ENCODE measurements at places on chromosomes 6 and 20.

- no peak for DNase-seq
These were observed 17.9 kb downstream of the AHI1 start for GRCh38 chr6:135479601-135480000.

DNA sequence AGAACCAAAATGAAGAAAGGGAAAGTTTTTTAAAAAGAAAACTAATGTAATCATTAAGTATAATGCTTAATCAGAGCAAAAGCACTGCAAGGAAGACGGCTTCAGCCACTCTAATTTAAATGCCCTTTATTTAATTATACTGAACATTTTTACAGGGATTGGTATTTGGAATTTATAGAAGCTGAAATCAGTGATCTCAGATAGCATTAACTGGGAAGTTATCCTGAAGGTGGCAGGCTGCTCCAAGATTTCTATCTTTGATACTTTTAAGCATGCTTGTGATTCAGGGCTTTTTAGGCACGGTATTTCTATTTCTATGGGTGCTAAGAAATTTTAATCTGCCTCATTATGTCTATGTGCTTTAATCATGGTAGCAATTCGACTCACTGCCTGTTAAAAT, 1.3 kb upstream of the NDUFAF4 start:
- DNase-seq: peak; percentile 43

- no peak for DNase-seq
These were observed 24.8 kb downstream of the SUN5 start for GRCh38 chr20:32979201-32979998.

DNA sequence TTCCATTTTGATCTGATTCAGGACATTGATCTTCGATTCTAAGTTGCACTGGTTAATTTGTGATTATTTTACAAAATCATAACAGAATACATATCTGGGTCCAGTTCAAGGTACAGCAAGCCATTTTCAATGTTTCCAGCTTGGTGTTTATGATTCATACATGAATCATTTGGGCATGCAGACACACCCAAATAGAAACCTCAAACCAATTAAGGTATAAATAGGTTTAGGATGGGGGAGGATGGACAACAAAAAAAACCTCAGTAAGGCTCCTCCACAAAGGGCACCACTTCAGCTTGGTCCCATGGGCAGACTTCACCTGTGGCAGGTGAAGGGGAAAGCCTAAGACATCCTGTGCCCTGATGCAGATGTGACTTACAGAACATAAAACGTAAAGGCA, 192.7 kb downstream of the KHDC1L start:
- DNase-seq: no peak

DNA sequence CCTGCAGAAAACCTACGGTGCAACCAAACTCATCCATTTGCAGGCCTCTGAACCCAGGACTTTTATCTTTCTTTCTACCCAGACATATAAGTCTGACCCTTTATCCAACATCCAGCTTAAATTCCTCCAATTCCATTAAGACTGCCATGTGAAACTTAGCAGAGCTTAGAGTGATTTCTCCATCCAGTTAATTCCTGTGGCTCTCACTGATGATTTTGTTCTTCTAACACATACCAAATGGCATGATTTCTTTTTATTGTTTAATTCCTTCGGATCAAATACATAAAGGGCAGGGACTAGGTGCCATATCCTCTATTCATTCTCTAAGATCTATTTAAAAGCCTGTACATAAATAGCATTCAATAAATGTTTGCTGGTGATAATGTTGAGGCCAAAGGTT, 92.9 kb downstream of the TASP1 start:
- peak; percentile 40 for DNase-seq

DNA sequence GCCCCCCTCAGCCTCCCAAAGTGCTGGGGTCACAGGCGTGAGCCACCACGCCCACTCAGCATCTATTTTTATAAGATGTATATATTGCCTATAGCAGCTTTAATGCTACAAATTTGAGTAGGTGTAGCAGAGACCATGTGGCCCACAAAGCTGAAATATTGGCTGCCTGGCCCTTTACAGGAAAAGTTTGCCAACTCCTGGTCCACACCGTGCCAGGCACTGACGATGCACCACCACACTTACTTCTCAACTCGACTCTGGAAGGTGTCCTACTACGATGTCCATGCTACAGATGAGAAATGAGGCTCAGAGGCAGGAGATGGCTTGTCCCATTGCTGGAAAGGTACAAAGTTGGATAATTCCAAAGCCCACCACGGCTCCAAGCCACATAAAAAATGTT, 17.2 kb upstream of the SRSF6 start:
- no peak for DNase-seq

- DNase-seq: peak; percentile 74
These were observed 315.4 kb upstream of the CDYL start for GRCh38 chr6:4460586-4461475.

DNA sequence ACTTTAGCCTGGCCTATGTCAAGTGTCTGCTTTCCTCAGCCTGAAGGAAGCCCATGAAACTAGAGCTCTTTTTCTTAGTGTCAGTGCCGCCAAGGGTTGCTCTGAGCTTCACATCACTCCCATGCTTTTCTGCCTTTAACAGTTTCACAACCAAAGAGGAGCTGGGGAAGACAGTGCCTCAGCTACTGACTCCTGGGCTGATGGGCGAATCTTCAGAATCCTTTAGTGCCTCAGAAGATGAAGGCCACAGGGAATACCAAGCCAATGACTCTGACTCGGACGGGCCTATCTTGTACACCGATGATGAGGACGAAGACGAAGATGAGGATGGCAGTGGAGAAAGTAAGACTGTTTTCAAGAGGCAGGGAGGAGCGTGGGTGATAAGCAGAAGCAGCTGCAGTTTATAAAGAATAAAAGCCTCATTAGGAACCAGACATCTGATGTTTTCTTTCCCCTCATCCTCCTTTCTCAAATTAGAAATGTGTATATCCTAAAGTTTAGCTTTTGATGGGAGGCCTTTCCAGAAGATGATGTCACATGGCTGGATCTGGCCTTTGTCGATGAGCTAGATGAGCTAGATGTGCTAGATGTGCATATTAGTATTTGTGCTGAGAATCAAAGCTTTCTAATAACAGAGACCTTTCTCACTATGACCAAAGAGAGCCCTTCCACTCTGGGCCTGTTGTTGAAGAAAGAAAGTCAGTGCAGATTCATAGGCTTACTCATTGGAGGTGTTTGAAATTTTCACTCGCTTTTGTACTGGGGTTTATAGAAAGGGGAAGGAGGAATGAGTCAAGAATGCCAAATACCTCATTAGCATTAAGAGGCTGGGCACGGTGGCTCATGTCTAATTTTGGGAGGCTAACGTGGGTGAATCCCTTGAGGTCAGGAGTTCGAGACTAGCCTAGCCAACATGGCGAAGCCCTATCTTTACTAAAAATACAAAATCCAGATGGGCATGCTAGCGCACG, 70.7 kb upstream of the LTV1 start:
- no peak for DNase-seq

DNA sequence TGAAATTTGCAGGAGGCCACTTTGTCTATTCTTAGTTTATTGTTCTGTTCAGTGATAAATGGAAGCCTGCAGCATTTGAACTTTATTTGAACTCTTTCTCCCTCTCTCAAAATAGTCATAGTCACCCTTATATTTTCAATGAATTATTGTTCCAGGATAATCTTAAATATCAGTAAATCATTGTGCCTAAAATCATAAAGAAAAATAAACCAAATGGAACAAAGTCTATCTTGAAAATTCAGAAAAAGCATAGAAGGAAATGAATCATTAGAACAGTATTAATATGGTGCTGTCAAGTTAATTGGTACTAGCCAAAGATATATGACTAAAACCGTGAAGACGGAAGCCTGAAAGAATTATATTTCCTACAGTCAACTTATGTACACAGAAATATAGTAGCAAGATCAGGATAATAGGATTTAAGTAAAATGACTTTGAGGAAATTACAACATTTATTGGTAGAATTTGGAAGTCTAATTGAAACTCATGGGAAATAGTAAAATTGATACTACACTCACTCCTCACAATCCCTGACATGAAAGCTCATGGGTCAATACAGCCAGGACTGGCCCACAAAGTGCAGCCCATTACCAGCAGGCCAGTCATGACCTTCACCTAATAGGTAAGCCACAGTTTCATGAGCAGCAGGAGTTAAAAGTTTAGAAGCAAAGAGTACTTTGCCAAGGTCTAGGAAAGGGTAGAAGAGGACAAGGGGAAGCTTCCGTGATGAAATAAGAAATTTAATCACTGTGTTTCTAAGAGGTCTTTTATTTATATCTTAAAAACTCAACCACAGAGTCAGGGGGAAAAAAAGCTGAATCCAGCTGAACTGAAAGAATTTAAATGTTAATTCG, 119.9 kb upstream of the ENPP5 start:
- no peak for DNase-seq

DNA sequence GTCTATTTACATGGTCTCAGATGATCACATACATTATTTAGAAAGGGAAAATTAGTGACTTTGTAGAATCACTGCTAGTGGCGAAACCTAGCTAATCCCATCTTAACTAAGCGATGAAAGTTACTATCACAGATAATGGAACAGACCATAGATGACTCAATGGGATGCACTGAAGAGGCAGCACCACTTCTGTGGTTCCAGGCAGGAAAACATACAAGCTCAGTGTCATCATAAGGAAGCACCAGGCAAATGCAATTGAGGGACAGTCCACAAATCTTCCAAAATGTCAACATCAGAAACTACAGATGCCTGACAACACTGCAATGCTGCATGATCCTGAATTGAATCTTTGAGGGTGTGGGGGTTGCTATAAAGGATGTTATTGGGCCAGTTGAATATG, 15.9 kb upstream of the SNAI1 start:
- DNase-seq: no peak

- DNase-seq: no peak
These were observed 30.0 kb downstream of the TFEB start for GRCh38 chr6:41705311-41705995.

- DNase-seq: no peak
These were observed 6.0 kb upstream of the RAB22A start for GRCh38 chr20:58303547-58303946.

DNA sequence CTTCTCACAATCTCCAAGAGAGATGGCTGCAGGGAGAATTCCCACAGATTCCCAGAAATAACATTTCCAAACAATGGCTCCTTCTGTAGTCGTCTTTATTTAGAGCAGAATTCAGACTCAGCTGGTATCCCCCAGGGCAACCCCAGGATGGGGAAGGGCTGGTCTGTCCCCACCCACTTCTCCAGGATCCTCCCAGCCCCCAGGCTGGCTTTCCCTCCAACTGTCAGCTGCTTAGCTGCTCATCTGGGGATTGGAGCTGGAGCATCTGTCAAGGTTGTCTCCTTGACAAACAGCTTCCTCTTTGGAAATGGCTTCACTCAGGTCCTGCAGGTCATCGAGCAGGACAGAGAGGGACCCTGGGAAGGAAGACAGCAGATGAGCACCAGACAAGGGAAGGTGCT, 3.5 kb upstream of the PSORS1C2 start:
- DNase-seq: no peak

GRCh38 chr20:18742841-18743240, 70.7 kb upstream of the SCP2D1 start:
- DNase-seq: no peak

DNA sequence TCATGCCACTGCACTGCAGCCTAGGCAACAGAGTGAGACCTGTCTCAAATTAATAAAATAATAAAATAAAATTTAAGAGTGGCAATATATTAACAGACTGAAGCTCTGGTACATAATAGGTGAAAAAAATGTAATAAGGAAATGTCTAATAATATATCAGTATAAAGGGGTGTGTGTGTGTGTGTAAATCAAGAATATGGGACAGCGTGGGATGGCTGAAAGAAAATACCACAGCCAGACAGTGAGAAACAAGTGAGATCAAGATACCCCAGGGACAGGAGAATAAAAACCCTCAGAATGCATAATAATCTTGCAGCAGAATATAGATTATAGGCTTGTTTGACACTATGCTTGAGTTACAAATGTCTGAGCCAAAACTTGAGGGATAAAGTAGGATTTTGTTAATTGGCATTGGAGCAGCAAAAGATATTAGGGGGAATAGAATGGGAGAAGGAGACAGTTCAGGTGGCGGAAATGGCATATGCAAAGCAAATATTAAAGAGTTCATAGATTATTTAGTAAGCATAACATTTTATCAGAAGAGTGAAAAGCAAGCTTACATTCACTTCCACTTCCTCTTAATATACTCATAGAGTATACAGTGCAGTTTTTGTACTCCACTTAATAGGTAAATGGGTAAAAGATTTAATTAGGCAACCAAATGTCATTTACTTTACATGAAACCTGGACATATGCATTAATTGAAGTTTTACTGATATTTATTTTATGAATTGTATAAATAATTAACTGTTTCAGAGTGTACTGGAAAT, 398.5 kb upstream of the GJE1 start:
- no peak for DNase-seq

GRCh38 chr20:46331611-46332361, 23.5 kb upstream of the CDH22 start:
- DNase-seq: no peak

DNA sequence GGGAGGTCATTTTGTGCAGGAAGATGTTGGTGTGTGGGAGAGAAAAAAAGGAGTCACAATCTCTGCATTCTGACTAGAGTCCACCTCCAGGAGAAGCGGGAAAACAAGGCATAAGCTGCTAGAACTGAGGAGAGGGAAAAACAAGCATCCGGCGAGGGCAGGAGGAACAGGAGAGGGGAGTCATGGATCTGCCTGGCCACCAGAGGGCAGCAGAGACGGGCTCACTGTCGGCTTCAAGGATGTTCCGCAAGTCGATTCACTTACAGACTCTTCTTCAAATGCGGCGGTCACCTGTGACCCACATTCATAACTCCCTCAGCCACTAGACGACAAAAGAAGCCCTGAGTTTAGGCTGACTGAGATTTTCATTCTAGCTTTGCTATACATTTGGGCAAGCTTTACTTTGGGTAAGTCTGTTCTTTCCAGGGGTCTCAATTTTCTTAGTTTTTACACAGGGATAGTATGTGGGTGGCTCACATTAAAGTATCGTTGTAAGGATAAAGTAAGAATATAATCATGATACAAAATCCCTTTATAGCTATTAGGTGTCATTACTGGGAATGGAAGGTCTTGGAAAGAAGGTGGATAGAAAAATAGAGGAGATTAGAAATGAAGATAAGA, 6.6 kb upstream of the BTNL2 start:
- peak; percentile 60 for DNase-seq

DNA sequence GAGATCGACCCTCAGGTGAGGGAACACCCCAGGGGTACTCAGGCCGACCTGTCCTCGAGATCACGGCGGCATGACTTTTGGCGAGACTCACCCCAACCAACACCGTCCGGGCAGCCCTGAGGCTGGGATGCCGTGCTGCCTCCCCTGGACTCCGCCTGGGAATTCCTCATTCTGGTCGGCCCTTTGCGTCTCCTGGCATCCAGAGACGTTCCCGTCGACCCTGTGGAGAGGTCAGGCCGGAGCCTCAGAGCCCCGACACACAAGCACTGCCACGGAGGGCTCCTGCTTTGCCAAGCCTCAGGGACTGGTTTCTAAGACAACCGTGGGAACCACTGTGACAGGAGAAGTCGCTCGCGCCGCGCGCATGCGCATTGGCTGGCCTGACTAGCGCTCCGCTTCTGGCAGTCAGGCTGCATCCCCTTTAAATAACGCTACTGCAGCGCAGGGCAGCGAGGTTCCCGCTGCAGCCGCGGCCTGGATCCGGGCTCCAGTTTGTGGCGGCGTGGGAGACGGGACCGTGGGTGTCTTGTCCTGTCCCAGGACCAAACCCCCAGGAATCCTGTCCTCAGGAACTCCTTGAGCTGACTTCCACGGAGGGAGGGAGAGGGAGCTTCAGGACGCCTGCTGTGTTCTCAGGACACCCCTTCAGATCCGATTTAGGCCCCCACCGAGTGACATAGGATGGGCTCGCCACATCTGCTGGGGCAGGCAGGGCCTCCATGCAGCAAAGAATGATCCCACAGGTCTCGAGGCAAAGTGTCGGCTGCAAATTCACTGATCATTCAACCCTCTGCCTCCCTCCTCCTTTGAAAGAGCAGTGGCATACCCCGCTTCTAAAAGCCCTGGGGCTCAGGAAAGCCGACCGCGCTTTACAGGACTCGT, 163.2 kb upstream of the ZNF337 start:
- DNase-seq: peak; percentile 27
